ENCODE measurements at places on chromosomes 7 and 10.

DNA sequence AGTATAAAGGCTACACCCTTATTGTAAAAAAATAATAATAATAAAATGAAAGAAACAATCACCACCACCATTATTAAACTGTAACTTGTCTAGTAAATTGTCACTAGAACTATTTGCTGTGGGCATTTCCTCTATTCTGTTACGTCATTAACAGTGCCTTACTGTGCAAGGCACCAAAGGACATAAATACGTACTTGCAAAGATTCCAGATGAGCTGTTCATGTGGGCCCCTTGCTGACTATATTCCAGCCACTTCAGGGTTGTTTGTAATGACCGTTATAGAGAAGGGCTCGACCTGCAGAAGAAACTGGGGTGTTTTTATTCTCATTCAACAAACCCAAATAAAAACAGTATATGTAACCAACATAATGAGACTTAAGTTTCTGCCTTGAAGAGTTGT lies 60.4 kb downstream of the KLRG2 start:
- DNase-seq: no peak

DNA sequence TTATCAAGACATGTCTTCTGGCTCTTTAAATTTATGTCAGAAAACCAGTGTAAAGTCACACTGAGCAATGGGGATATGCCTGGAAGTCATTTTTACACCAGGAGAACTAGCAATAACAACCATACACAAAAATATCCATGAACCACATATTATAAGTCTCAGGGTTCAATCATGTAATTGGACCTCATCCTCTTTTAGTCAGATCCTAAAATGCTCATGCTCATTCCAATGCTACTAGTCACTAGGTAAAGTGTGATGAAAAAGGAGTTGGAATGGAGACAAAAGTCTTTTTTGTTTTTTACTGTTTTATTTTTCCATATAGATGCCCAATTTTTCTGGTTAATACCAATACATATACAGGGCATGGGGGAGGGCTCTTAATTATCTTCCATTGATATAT lies 306.1 kb downstream of the DGKB start:
- no peak for DNase-seq

- DNase-seq: peak; percentile 61
These were observed 32.3 kb upstream of the IL6 start for GRCh38 chr7:22694597-22695207.

DNA sequence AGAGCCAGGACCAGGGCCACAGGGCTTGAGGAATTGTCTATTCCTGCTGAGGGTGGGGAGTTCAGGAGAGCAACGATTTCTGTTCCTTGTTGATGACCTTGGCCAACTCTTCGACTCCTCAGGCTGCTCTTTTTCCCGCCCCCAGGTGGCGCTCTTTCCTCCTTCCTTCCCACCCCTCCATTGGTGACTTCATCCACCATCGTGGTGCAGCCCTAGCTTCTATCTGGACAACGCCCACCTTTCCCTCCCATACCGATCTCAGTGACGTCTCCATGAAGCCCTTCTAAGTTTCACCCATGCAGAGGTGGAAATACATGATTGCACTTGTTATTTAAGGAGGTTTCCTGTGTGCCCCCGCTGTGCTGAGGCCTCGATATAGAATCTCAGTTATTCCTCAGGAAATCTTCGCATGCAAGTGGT lies 22.1 kb upstream of the CARD11 start:
- DNase-seq: peak; percentile 67

DNA sequence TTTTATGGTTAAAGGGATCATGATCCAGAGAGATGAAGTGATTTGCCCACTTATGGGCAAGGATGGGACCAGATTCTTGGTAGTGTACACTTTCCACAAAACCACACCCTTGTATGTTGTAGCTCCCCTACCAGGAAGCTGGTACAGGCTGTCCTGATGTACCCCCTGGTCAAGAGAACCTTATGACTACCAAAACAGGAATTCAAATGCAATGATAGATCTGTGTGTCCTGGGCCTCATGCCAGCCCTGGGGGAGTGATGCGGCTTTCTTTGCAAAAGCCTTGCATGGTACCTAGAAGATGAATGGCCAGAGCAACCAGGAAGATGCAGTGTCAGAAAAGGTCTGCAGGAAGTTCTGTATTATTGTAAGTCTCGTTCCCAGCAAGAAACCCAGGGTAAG lies 94.9 kb upstream of the AGK start:
- DNase-seq: peak; percentile 56

GRCh38 chr10:127092916-127093315 lies 103.5 kb downstream of the INSYN2A start:
- no peak for DNase-seq

DNA sequence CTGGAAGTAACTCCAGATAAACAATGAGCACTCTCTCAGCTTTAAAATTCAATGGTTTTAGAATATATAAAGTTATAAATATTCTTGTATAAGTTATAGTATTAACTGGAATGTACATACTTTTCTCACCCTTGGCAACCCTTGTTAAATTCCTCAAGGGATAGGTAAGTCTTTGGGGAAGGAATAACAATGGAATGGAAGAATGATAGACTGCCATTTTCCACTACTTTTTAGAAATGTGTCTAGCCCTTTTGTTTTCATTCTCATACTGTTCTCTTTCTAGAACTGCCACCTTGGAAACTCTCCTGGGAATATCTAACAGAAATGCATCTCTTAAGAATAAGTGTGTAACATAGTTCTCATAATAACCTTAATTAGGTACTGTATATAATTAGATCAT lies 8.3 kb downstream of the KIF5B start:
- no peak for DNase-seq

- no peak for DNase-seq
These were observed 55.8 kb downstream of the PRKG1 start for GRCh38 chr10:51129946-51130544.

Data from RPMI7951 (cell line).